Effector memory CD4-positive, alpha-beta T cell (primary cell): ENCODE measurements at places on chromosomes 16 and 17.

- H3K4me1 ChIP-seq, result no peaks in the 10 kb centered on the region
- no peak for DNase-seq
- no peaks in the 10 kb centered on the region for H3K27me3 ChIP-seq
- no peak overlapping the region for H3K4me3 ChIP-seq
- no peak overlapping the region for H3K27ac ChIP-seq
Observed at GRCh38 chr17:81067391-81067811, 32.5 kb downstream of the BAIAP2 start.

GRCh38 chr17:61479493-61480413 is 27.5 kb downstream of the TBX4 start:
- no peak overlapping the region for H3K4me3 ChIP-seq
- no peaks in the 10 kb centered on the region for H3K4me1 ChIP-seq
- no peaks in the 10 kb centered on the region for H3K27me3 ChIP-seq

GRCh38 chr17:81264640-81265039 is 25.5 kb downstream of the NDUFAF8 start:
- H3K27me3 ChIP-seq, result no peaks in the 10 kb centered on the region
- no peak for DNase-seq
- peaks cover 75% of the 10 kb centered on the region for H3K36me3 ChIP-seq
- no peak overlapping the region for H3K4me3 ChIP-seq
- no peak overlapping the region for H3K27ac ChIP-seq
- no peaks in the 10 kb centered on the region for H3K4me1 ChIP-seq

GRCh38 chr17:35981908-35982330 is 622 bp upstream of the CCL16 start:
- no peaks in the 10 kb centered on the region for H3K36me3 ChIP-seq
- no peak overlapping the region for H3K4me3 ChIP-seq
- H3K27ac ChIP-seq, result no peak overlapping the region
- DNase-seq, result no peak
- no peaks in the 10 kb centered on the region for H3K27me3 ChIP-seq

DNA sequence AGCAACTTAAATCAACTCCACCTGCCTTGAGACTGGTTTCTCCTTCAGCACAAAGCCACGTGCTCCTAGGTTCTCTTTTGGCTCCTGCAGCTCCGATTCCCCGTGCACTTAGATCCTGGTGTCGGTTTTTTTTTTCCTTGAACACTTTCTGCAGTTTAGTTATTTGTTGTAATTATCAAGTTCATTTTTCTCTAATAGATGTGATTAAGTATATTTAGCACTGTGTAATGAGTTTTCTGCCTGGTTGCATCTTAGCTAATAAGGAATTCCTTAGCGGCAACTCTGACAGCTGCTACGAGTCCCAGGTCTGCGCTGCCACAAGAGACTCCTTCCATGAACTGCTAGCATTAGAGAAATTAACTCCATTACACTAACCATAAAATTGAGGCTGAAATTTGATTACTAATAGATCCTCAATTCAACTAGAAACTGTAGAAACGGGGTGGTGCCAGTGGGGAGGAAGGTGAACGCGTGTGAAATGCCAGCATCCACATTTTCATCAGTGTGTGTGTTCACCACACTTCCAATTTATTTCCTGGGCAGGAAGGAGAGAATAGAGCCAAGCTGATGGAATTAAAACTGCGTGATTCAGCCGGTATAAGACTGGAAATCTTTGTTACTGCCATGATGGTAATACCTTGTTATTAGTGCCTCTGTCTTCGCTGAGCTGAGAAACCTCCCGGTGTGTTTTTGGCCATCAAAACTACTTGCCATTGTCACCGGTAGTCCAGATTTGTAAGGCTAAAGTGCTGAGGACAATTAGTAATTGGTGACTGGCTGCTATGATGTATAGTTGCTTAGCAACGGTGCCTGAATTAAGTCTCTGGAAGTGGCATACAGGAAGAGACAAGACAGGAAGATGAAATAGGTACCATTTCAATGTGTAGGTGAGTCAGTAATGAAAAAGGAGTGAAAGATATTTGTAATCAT is 232.4 kb downstream of the IRX3 start:
- no peak overlapping the region for H3K4me3 ChIP-seq
- no peaks in the 10 kb centered on the region for H3K27me3 ChIP-seq
- H3K36me3 ChIP-seq, result no peaks in the 10 kb centered on the region
- H3K27ac ChIP-seq, result no peak overlapping the region

- no peaks in the 10 kb centered on the region for H3K27me3 ChIP-seq
- DNase-seq, result no peak
Observed at GRCh38 chr17:71986886-71987285, 133.9 kb upstream of the SOX9 start.

GRCh38 chr17:42519546-42520491 is 16.2 kb upstream of the NAGLU start:
- no peaks in the 10 kb centered on the region for H3K4me1 ChIP-seq
- H3K36me3 ChIP-seq, result no peaks in the 10 kb centered on the region
- no peak overlapping the region for H3K4me3 ChIP-seq

DNA sequence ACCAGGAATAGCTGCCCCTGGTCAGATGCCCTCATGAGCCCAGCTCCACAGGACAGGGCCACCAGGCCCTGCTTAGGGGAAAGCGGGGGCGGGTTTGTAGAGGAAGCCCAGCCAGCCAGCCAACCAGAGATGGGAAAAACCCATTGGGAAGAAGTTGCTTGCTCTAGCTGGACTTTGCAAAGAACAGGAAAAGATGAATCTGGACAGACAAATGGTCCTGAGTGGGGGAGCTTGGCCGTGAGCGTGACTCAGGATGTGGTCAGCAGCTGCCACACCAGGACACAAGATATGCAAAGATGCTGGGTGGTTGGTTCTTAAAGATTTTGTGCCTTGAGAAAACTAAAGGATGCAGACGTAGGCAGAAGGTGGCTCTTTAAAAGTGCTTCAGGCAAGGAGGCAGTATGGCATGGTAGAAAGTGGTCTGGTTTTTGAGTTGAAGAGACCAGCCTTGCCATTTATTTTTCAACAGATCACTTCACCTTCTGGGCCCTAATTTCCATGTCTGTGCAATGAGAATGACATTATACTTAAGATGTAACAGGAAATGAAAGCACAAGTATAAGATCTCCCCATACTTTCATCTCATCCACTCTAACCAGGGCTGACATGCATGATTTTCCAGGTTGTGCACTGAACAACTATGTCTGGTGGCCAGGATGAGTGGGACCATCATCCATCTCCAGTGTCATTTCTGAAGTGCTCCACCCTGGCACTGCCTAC is 27.8 kb upstream of the HEATR6 start:
- no peak for DNase-seq
- H3K4me3 ChIP-seq, result no peak overlapping the region
- no peaks in the 10 kb centered on the region for H3K36me3 ChIP-seq
- H3K4me1 ChIP-seq, result no peaks in the 10 kb centered on the region
- H3K27ac ChIP-seq, result no peak overlapping the region
- H3K27me3 ChIP-seq, result no peaks in the 10 kb centered on the region

- DNase-seq, result no peak
- H3K36me3 ChIP-seq, result no peaks in the 10 kb centered on the region
- no peaks in the 10 kb centered on the region for H3K4me1 ChIP-seq
- H3K27me3 ChIP-seq, result no peaks in the 10 kb centered on the region
- H3K27ac ChIP-seq, result no peak overlapping the region
Observed at GRCh38 chr17:75642784-75643642, 9.8 kb downstream of the SMIM5 start.

- H3K4me3 ChIP-seq, result no peak overlapping the region
- H3K36me3 ChIP-seq, result no peaks in the 10 kb centered on the region
- H3K27ac ChIP-seq, result no peak overlapping the region
- H3K27me3 ChIP-seq, result no peaks in the 10 kb centered on the region
- no peaks in the 10 kb centered on the region for H3K4me1 ChIP-seq
Observed at GRCh38 chr17:13485327-13485726, 116.4 kb downstream of the HS3ST3A1 start.

GRCh38 chr17:56431736-56432135 is 161.8 kb upstream of the NOG start:
- DNase-seq, result no peak
- H3K4me3 ChIP-seq, result no peak overlapping the region
- H3K27me3 ChIP-seq, result no peaks in the 10 kb centered on the region
